ENCODE measurements at places on chromosomes 1 and 21. TPM values are rescaled to one million over a fixed set of nuclear protein-coding genes. Genes with fewer than 3 reads are reported as not detected.

- no peak overlapping the region for H3K27ac ChIP-seq
- H3K4me3 ChIP-seq = no peak overlapping the region
- no peak for DNase-seq
- H3K36me3 ChIP-seq = peaks cover 28% of the 10 kb centered on the region
- H3K27me3 ChIP-seq = no peaks in the 10 kb centered on the region
- peaks cover 6% of the 10 kb centered on the region for H3K4me1 ChIP-seq
Observed at GRCh38 chr1:153752571-153753195, 22.5 kb upstream of the SLC27A3 start.

DNA sequence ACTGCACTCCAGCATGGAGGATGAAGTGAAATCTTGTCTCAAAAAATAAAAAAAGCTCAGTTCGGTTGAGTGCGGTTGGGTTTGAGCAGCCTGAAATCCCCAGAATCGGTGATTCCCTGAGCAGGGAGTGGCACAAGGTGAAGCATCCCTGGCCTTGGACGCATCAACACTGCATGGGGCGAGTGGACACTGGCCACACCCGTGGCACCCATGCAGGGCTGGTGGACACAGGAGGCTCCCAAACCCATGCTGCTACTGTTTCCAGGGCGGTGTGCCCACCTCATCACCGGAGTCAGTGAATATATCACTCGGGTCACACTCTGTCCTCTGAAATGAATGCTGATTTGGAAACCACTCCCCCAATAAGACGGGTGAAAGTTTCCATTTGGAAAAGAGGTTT lies 53.4 kb upstream of the ACTRT2 start:
- DNase-seq = no peak
- no peak overlapping the region for H3K27ac ChIP-seq
- no peaks in the 10 kb centered on the region for H3K4me1 ChIP-seq
- no peak overlapping the region for H3K4me3 ChIP-seq

DNA sequence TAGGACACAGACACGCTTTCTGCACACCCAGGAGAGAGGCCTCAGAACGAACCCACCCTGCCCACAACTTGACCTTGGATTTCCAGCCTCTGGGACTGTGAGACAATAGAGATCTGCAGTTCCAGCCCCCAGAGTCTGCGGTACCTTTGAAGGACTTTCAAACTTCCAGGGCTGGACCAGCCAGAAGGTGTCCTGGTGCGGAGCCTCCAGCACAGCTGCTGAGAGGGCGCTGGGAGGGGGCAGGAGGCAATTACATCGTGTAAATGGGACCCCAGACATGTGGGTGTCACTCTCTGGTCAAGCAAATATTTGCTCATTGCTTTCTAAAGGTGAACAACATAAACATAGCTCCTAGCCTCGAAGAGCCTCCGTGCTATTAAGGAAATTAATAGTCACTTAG lies 58.7 kb upstream of the ACTRT2 start:
- no peaks in the 10 kb centered on the region for H3K27me3 ChIP-seq
- no peaks in the 10 kb centered on the region for H3K36me3 ChIP-seq
- no peaks in the 10 kb centered on the region for H3K4me1 ChIP-seq
- no peak for DNase-seq
- H3K4me3 ChIP-seq = no peak overlapping the region
- H3K27ac ChIP-seq = no peak overlapping the region

GRCh38 chr1:181911715-181912114 lies 149.8 kb downstream of the ZNF648 start:
- peaks cover 15% of the 10 kb centered on the region for H3K27me3 ChIP-seq
- no peak for DNase-seq
- no peaks in the 10 kb centered on the region for H3K36me3 ChIP-seq
- H3K4me3 ChIP-seq = no peak overlapping the region
- no peaks in the 10 kb centered on the region for H3K4me1 ChIP-seq
- no peak overlapping the region for H3K27ac ChIP-seq

DNA sequence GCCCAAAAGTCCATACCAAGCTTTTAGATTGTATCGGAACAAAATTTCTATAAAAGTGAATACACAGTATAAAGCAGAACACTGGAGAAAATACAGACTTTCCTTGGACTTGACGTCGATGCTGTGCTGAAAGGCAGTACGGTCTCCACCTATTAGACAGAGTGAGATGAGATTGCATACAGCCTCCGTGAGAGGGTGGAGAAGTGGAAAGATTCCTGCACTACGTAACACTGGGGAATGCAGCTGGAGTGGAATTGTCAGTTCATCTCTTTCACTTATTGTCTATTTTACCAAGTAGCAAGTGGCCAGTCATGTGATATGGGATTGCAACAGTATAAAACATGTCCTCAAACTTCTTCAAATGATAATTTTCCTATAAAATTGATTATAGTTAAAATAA lies 209.5 kb downstream of the ZP4 start:
- H3K4me3 ChIP-seq = no peak overlapping the region
- peak overlapping the region; percentile 88 for H3K27ac ChIP-seq
- DNase-seq = no peak
- peaks cover 5% of the 10 kb centered on the region for H3K4me1 ChIP-seq
- H3K36me3 ChIP-seq = no peaks in the 10 kb centered on the region
- no peaks in the 10 kb centered on the region for H3K27me3 ChIP-seq

- H3K4me1 ChIP-seq = peaks cover 45% of the 10 kb centered on the region
- H3K27me3 ChIP-seq = no peaks in the 10 kb centered on the region
- no peak overlapping the region for H3K4me3 ChIP-seq
- no peak for DNase-seq
- no peak overlapping the region for H3K27ac ChIP-seq
Observed at GRCh38 chr1:161953256-161953920, 70.3 kb downstream of the OLFML2B start.

DNA sequence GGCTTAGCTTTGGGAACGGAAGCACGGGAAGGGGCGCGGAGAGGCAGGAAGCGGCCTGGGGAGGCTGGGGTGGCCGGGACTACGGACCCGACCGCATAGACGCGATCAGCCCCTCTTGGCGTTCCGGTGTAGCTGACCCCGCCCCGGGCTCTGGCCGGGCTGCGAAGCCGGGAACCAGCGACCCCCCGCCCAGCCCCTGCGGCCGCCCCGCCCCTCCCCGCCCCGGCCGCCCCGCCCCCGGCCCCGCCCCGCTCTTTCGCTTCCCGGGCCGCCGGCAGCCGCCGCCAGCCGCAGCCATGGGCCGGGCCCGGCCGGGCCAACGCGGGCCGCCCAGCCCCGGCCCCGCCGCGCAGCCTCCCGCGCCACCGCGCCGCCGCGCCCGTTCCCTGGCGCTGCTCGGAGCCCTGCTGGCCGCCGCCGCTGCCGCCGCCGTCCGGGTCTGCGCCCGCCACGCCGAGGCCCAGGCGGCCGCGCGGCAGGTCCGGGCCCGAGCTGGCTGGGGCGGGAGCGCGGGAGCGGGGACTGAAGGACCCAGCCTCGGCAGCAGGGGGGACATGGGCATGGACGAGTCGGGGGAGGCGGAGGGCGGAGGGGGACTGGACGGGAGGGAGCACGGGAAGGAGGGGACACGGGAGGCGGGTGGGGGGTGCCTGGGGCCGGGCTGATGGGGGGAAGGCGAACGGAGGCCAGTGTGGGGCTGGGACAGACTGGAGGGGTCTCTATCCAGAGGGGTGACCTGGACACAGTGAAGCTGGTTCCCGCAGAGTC lies at the start of gene SELENON:
Gene SELENON, plus strand, starts transcription at position 259 of the 768 bp plus-strand sequence. Its CDS starts 38 bp downstream, at position 297.
- H3K36me3 ChIP-seq = no peaks in the 10 kb centered on the region
- peaks cover 37% of the 10 kb centered on the region for H3K4me1 ChIP-seq
- H3K4me3 ChIP-seq = peak within 1 kb of the TSS; percentile 86
- H3K27ac ChIP-seq = peak within 1 kb of the TSS; percentile 36
- peaks cover 5% of the 10 kb centered on the region for H3K27me3 ChIP-seq

GRCh38 chr1:31920956-31921355 lies 17.2 kb downstream of the PTP4A2 start:
- peaks cover 22% of the 10 kb centered on the region for H3K4me1 ChIP-seq
- peak overlapping the region; percentile 65 for H3K27ac ChIP-seq
- no peak overlapping the region for H3K4me3 ChIP-seq
- peaks cover 25% of the 10 kb centered on the region for H3K36me3 ChIP-seq
- no peaks in the 10 kb centered on the region for H3K27me3 ChIP-seq
- DNase-seq = no peak

DNA sequence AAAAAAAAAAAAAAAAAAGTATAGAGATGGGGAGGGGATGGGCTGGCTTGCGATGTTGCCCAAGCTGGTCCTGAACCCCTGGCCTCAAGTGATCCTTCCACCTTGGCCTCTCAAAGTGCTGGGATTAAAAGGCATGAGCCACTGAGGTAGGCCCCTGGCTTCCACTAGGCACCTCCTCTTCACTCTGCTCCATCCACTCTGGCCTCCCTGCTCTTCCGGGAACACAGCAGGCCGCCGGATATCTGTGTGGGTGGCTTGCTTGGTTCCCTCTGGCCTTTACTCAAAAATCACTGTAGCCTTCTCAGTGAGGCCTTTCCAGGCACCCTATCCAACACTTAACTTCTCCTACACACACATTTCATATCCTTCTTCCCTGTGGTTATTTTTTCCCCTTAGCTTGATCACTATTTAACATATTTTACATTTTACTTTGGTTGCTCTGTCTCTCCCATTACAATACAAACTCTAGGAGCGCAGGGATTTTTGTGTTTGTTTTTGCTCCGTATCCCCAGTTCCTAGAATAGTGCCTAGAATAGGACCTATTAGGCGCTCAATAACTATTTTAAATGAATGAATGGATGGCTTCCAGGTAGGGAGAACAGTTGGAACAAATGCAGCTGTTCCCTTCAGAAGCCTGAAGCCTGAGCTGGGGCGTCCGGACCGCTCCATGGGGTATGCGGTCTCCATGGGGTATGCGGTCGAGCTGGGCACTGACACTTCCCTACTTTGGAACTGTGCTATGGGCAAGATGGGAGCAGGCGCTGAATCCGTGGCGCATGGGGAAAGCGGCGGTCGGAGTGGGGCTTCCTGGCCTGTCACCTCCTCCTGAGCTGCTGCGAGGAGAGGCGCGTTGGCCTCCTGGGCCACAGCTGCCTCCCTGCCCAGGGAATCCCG lies 46.7 kb downstream of the H3-3A start:
- peaks cover 45% of the 10 kb centered on the region for H3K4me1 ChIP-seq
- DNase-seq = no peak
- H3K27ac ChIP-seq = peak overlapping the region; percentile 95

GRCh38 chr1:212302745-212303383 lies 17.7 kb downstream of the PPP2R5A start:
- no peak for DNase-seq
- H3K27ac ChIP-seq = peak overlapping the region; percentile 96
- peaks cover 14% of the 10 kb centered on the region for H3K36me3 ChIP-seq

DNA sequence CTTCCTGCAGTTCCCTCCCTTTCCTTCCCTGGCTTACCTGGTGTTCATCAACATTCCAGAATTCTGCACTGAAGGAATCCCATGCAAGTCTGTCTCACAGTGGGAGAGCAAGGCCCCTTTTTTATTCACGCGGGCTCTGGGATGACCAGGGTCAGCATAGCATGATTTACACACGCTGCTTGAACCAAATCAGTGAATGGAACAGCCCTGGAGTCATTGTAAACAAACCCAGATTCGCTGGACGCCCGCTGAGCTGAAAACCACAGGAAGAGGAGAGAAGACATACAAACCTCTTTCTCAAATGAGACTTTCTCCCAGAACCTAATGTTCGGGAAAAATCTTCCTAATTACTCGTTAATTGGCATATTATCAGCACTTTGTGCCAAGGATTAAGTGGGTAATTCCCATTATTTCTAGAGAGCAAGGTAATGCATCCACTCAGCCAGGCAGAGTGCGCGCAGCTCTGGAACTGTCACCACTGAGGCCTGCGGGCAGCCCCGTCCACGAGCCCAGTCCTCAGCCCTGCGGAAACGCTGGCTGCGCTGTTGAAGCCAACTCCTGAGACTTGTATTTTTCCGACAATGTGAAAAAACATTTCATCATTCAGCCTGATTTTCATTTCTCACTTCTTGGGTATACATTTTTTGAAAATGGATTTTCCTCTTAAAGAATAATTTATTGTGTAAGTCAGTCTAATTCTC lies 140.0 kb downstream of the ETS2 start:
- peaks cover 15% of the 10 kb centered on the region for H3K27me3 ChIP-seq
- H3K4me3 ChIP-seq = peak overlapping the region; percentile 39
- no peaks in the 10 kb centered on the region for H3K36me3 ChIP-seq
- no peak for DNase-seq
- H3K4me1 ChIP-seq = peaks cover 10% of the 10 kb centered on the region

DNA sequence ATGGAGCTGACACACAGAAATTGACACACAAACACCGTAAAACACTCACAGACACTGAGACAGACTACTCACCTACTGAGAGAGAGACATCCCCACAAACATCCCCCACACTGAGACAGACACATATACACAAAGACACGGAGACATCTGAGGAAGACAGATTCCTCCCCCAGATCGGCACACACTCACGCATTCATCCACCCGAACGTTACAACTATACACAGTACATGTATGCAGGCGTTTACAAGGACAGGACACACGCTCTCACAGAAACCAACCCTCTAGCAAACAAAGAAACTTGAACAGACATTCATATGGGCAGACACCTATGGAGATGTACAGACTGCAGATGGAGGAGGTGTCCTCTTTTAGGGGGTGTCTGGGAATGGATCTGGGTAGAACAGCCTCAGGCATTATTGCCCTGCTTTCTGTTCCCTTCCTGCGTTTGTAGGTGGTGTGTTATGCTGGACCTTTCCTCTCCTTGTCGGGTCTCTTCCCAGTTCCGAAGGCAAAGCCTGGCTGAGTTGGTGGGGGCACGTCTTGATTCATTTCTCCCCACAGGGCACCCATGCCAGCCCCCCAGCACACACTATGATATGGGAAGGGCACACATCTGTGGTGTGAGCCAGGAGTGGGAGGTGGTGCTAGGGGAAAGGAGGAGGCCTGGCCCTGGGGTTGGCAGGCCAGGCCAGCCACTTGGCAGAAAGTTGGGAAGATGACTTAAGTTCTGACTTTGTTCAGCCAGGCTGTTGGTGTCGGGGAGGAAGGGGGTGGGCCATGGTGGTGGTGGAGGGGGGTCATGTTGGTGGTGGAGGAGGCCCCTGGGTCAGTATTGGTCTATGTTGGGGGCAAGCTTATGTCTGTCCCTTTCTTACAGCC lies 1.5 kb downstream of the KIRREL1 start:
- peak overlapping the region; percentile 90 for H3K4me3 ChIP-seq
- no peak for DNase-seq
- H3K27me3 ChIP-seq = peaks cover 27% of the 10 kb centered on the region
- H3K36me3 ChIP-seq = no peaks in the 10 kb centered on the region
- H3K27ac ChIP-seq = peak overlapping the region; percentile 27
- H3K4me1 ChIP-seq = peaks cover 47% of the 10 kb centered on the region

GRCh38 chr1:96722958-96723357 lies 1.4 kb downstream of the PTBP2 start:
- H3K36me3 ChIP-seq = peaks cover 26% of the 10 kb centered on the region
- no peaks in the 10 kb centered on the region for H3K27me3 ChIP-seq
- DNase-seq = no peak
- peaks cover 17% of the 10 kb centered on the region for H3K4me1 ChIP-seq
- H3K4me3 ChIP-seq = peak overlapping the region; percentile 96
- H3K27ac ChIP-seq = peak overlapping the region; percentile 93

The NTRK1 gene
- total RNA-seq = 0.12 TPM

The RORC gene
- not detected for total RNA-seq

The PLXNA2 gene
- total RNA-seq = 80.1 TPM

The MEX3A gene
- total RNA-seq = 31.0 TPM

The ABCA4 gene
- 3.2 TPM for total RNA-seq

The RGS13 gene
- not detected for total RNA-seq

All from type B pancreatic cell (in vitro differentiated cells).